Right renal pelvis (tissue), 4 donors: ENCODE measurements at places on chromosomes 4 and X. TPM values are rescaled to one million over a fixed set of nuclear protein-coding genes. Genes with fewer than 3 reads are reported as not detected.

- DNase-seq = no peak
Measured at GRCh38 chr4:56630876-56631666, 50.0 kb downstream of the HOPX start.

GRCh38 chrX:9227276-9227675 is 193.3 kb upstream of the FAM9B start:
- DNase-seq = no peak

- DNase-seq = no peak
Measured at GRCh38 chr4:157983300-157983699, 189.5 kb downstream of the GASK1B start.

The TMSB15B gene
- 27.8 TPM for polyA plus RNA-seq

The PPARGC1A gene
- 33.4 TPM for polyA plus RNA-seq

- DNase-seq = peak; percentile 81
Measured at GRCh38 chr4:127782275-127783025, at the start of gene HSPA4L. Gene HSPA4L (plus strand): TSS chr4:127782322. CDS start chr4:127782551, 229 bp downstream.

The ZCCHC18 gene
- 4.9 TPM for polyA plus RNA-seq

DNA sequence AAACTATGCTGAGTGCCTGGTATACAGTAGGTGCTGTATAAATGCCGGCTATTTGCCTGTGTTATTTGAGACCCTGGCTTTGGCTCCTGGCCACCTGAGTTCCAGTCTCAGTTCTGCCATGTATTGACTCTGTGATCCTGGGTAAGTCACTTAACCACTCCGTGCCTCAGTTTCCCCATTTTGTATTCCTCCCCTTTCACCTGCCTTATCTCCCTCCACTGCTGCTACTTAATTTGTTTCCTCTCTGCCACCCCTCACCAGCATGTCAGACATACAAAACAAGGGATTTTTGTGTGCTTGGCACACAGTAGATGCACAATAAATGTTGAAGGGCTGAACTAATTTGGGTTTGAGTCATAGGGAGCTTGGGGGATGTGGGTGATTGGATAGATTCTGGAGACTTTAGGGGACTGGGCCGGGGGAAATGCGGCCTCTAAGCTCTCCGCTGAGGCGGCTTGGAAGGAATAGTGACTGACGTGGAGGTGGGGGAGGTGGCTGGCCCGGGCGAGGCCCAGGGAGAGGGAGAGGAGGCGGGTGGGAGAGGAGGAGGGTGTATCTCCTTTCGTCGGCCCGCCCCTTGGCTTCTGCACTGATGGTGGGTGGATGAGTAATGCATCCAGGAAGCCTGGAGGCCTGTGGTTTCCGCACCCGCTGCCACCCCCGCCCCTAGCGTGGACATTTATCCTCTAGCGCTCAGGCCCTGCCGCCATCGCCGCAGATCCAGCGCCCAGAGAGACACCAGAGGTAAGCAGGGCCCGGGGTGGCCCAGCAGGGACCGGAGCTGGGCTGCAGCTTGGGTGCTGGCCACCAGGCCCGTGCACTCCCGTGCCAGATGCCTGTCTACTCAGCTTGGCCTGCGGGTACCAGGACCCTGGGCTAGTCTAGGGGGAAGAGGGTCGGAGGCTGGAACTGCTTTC is at the start of gene TIMP1:
Gene TIMP1 (plus strand): TSS at position 706 of the 917 bp plus-strand sequence. CDS start 980 bp downstream, outside the sequence.
- peak; percentile 50 for DNase-seq

DNA sequence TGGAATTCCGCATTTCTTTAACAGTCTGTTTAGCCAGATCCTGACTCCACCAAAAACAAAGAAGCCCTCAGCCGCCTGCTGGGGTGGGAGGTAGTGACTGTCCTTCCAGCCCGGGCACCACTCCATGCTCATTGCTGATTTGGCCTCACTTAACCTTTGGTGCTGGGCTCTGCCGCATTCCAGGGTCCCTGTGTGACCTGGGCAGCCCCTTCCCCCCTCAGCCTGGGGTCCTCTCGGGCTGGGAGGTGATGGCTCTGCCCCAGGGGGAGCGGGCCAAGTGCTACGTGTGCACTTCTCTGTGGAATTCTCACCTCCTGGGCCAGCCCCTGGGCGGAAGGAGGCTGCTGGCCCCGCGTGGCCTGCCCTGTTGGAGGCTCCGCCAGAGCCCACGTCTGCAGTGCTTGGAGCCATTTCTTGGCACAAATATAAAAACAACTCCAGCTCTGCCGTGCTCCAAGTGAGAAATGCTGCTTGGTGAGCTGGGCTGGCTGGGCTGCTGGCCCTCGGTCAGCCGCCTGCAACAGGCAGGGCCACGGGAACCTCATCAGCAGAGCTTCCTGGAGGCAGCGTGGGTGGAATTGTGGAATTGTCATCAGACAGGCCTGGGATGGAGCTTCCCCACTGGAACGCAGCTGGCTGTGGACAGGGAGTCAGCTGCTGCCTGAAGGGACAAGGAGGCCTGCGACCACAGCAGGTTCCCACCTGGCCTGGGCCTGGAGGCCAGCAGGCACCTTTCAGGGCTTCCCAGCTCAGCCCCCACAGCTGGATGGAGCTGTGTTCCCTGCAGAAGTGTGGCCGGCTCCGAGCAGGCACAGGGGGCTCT is 66.0 kb downstream of the TRMT44 start:
- DNase-seq = no peak

DNA sequence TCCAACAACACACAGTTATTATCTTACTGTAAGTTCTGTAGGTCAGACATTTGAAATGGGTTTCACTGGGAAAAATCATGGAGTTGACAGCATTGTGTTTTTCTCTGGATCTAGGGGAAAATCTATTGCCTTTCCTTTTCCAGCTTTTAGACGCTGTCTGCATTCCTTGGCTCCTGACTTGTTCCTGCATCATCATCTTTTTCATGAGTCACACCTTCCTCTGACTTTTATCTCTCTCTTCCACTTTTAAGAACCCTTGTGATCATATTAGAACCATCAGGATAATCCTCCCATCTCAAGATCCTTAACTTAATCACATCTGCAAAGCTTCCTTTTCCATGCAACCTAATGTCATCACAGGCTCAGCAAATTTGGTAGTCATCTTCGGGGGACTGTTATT is 1454.8 kb downstream of the RPA4 start:
- no peak for DNase-seq

DNA sequence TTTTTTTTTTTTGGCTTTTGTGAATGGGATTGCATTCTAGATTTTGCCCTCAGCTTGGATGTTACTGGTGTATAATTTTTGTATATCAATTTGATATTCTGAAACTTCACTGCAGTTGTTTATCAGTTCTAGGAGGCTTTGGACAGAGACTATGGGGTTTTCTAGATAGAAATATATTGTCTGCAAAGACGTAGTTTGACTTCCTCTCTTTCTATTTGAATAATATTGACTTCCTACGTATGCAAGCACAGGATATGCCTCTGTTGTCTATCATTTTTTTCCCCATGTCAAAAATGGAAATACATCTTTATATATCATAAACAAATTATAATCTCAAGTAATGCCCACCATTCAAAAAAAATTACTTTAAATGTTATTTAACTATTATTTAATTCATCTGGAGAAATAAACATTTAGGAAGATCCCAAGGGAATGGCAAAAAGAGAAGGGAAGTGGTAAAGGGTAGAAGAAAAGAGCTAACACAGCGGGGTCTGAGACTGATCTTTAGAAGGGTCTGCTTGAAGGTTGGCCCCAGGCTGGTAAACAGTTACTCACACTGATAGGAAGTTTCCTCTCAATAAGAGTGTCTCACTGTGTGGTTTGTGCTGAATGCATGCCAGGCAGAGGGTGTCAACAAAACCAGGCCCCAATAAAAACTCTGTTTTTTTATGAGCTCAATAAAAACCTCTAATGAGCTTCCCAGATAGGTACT is 35.7 kb downstream of the ZNF518B start:
- no peak for DNase-seq

DNA sequence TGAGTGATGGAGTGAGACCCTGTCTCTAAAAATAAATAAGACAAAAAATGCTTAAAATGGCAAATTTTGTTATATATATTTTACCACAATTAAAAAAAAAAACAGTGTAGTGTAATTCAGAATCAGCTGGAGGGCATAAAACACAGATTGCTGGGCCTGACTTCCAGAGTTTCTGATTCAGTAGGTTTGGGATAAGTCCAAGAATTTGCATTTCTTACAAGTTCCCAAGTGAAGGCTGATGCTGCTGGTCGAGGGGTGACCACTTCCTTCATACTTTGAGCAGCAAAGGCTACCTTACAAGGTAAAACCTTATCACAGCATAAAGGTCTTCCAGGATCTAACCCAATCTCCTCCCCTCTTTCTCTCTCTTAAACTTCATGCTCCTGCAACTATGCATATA is 40.7 kb downstream of the KLHL8 start:
- no peak for DNase-seq

The ADAMTS3 gene
- 12.5 TPM for polyA plus RNA-seq

The ETDA gene
- polyA plus RNA-seq = not detected

- DNase-seq = no peak
Measured at GRCh38 chr4:12084690-12085089, 656.0 kb upstream of the HS3ST1 start.
